ENCODE measurements at places on chromosomes 1 and 21.

GRCh38 chr1:228646717-228647522, 88.4 kb upstream of the RHOU start:
- DNase-seq = peak; percentile 54

GRCh38 chr1:6109688-6110087, 64.0 kb downstream of the KCNAB2 start:
- DNase-seq = no peak

GRCh38 chr1:55611123-55611522, 396.0 kb upstream of the USP24 start:
- peak; percentile 58 for DNase-seq

DNA sequence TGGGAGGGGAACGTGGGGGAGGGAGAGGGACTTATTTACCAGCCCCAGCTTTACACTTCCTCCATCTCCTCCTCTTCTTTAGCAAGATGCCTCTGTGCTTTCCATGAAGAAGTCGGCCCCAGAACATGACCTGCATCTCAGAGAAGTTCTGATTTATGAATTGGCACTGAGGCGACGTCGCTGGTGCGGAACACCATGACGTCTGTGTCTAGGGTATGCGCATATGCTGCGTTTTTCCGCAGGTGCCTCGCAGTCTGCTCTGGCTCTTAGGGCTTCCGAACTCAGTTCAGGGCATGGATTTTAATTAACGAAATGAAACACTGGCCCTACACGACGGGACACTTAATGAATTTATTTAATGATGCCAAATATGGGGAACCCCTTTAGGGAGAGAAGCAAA, 510.3 kb downstream of the SMYD3 start:
- no peak for DNase-seq

GRCh38 chr21:26077521-26077920, 93.0 kb downstream of the APP start:
- DNase-seq = no peak

DNA sequence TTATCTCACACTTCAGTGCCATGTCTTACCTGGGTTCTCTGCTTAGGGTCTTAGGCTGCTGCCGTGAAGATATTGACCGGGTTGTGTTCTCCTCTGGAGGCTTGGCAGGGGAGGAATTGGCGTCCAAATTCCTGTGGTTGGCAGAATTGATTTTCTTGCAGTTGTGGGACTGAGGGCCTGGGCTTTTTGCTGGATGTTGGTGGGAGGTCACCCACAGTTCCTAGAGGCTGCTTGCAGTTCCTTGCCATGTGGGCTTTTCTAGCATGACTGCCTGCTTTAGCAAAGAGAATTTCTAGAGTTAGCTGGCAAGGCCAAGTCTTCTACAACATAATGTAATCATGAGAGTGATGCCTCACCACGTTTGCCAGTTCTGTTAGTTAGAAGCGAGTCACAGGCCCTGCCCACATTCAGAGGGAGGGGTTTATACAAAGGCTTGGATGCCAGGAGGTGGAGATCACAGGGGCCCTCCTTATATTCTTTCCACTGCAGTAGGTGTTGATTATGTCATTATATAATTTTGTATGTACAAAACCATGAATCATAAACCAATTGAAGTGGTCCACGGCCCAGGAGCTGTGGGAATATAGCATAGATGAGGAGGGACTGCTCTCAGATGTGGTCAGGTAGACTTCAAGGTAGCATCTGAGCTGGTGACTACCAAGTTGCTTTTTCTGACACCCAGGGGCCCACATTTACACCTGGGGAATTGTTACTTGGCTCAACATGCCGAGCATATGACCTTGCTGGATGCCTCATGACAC, 6.6 kb downstream of the UBL4B start:
- DNase-seq = peak; percentile 13

DNA sequence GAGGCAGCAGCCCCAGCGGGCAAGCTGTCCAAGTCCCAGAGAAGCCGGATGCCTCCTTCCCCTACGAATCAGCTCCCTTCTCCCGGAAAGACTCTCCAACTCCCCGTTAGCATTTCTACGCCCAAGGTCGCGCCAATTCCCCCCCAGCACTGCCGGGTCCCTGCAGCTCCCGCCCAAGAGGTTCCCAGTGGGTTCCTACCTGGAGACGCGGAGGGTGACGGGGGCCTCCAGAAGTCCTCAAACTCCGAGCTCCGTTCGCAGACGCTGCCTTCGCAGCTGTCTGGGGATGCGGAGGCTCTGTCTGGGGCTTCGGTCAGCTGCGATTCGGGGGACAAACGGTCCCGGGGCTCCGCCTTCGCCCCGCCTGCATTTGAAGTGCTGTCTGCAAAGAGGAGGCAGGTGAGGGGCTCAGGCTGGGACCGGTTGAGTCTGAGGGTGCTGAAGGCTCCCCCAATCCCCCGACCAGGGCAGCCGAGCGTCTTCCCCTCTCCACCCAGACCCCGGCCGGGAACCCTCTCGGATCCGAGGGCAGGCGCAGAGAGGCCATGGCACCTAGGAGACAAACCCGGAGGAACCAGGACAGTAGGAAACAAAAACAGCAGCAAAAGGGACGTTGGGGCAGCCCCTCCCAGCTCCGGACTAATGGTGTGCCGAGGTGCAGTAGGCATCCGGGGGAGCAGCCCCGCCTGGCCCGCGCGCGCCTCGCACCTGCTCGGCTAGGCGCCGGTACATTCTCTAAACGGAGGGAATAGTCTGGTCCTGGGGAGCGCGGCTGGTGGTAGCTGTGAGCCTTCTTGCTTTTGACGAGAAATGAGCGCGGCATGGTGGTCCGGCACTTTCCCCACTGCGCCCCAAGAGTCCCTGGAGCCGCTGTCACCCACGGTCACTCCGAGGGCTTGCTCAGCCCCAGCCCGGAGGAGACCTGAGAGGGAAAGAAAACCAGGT, 3.8 kb downstream of the GFI1 start:
- DNase-seq = no peak

- DNase-seq = no peak
Observed at GRCh38 chr1:153404768-153405167, 11.6 kb upstream of the S100A7A start.

DNA sequence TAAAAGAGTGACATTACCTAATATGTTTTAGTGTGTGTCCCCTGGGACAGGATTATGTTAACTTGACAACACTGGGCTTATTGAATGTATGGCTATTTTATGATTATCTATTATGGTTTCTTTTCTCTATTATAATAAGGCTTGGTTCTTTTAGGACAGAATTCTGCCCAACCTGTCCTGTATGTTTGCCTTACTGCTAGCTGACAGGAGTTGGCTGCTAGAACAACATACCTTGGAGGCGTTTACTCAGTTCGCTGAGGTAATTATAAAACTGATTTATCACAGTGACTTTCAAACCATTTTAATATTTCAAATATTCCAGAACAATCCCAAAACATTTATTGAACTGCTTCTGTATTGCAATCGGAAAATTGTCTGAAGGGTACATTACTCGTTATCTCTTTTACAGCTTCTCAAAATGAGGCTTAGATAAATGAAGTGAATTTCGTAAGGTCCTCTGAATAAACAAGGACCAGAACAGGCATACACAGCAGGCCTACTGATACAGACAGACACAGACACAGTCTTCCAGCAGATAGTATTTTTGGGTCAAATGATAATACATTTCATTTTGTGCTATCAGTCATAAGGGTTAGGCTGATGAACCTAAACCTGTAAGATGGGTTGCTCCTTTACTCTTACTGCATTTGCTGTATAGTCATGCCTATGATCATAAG, 44.2 kb downstream of the SCYL3 start:
- DNase-seq = no peak

- peak; percentile 60 for DNase-seq
Observed at GRCh38 chr1:17561561-17561985, 22.1 kb downstream of the ARHGEF10L start.

DNA sequence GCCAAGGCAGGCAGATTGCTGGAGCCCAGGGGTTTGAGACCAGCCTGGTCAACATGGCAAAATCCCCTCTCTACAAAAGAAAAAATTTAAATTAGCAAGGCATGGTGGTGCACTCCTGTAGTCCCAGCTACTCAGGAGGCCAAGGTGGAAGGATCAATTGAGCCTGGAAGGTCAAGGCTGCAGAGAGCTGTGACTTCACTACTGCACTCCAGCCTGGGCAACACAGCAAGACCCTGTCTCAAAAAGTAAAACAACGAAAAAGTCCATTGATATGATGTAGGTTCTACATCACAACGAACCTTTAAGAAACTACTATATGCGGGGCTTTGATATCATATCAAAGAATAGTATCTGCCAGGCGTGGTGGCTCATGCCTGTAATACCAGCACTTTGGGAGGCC, 20.9 kb downstream of the PTAFR start:
- no peak for DNase-seq

GRCh38 chr1:97781762-97782337, 139.0 kb downstream of the DPYD start:
- no peak for DNase-seq

GRCh38 chr1:183270541-183271141, 84.6 kb downstream of the LAMC2 start:
- peak; percentile 95 for DNase-seq

DNA sequence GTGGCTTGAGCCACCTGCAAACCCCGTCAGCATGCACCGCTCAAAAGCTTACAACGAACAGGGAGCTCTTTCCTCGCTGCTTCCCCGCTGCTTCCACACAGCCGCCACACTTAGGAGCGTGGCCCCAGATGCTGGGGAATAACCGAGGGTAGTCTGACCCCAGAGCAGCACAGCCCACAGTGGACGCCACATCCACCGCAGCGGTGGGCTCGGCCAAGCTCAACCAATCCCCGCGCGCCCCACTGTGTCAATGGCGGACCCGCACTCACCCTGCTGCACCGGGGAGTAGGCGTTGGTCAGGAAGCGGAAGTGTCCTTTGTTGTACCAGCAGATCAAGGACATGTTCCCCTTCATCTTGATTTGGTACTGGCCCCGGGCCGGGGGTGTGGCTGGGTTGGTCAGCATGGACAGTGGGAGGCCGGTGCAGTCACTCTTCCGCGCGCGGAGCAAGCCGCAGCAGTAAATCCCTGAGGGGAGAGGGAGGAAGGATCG, 93.5 kb downstream of the PGBD5 start:
- DNase-seq = no peak

- DNase-seq = no peak
Observed at GRCh38 chr21:45861156-45861870, 120.3 kb upstream of the COL6A1 start.

- no peak for DNase-seq
Observed at GRCh38 chr1:19367584-19368041, 55.5 kb downstream of the SLC66A1 start.

DNA sequence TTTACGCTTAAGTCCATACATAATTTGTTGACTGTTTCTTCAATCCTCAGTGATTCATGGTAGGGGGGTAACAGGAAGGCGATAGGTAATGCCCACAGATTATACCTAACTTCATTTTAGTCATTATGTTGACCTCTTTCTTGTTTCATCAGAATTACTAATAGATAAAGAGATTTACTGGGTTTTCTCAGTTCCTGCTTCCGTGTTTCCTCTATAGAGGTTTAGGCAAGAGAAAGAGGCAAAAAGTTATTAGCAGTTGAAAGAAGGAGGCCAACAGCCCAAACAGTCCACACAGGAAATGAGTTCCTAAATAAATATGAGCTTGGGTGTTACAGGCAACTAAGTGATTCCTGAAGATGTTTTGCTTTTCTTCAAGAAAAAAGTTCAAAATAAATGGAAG, 17.9 kb upstream of the CLCA1 start:
- no peak for DNase-seq

DNA sequence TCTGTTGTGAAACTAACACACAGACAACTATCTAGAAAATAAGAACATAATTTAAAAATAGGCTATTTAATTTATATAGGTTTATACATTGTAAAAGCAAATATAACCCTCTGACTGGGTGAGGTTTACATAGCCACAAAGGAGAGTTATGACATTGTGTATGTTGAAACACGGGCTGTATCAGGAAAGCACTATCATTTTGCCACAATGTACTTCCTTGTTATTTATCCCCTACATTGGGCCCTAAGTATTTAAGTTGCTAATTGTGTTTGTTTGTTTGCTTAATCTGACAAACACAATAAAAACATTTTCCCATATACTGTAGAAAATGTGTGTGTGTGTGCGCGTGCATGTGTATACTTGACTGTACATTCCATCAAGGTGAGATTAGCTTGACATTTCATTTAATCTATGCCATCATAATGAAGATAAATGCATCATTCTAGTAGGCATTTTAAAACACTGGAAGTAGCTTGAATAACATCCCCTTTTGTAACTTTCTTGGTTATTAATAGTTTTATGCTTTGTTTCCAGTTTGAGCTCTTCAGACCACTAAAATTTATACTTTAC, 72.1 kb downstream of the RGS13 start:
- no peak for DNase-seq

DNA sequence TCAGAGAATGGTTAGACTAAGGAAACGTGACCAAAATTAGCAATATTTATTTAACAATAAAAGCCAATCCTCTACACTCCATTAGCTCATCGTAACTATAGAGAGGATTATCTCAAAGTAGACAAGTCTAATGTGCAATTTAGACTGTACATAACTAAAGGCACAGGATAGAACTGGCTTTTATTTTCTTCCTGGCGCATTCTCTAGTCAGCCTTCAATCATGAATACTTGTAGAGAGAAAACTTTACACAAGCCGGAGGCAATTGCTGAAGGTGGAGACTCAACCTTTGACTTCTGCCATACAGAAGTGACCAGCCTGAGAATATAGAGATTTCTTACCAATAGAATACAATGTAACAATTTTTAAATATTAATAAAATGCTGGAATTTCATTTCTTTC, 777.9 kb downstream of the LTN1 start:
- no peak for DNase-seq

DNA sequence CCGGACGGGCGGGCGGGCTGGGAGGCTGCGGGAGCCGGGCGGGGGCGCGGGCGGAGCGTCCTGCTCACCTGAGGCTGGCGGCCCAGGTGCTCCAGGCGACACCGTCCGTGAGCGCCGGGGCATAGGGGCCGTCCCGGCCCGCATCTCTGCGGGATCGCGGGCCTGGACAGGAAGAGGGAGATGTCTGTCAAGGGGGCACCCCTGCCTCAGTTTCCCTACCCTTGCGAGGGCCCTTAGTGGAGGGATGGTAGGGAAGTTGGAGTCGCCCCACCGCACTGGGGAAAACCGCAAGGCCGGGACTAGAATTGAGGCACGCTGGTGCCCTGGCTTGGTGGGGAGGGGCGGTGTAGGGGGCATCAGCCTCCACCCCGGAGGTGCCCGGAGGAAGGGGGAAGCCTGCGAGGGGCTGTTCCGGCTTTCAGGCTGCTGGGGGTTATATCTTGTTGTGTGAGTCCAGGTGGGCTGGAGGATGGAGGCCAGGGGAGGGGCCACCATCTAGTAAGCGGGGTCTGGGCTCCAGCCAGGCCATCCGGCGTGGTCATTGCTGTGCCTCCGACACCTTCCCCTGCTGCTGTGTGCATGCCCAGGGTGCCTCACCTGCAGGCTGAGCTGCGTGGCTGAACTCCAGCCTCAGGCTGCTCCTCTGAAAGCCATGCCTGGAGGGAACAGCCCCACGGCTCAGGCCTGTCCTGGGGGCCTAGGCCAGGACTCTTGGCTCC, 580 bp downstream of the VWA1 start:
- DNase-seq = no peak

DNA sequence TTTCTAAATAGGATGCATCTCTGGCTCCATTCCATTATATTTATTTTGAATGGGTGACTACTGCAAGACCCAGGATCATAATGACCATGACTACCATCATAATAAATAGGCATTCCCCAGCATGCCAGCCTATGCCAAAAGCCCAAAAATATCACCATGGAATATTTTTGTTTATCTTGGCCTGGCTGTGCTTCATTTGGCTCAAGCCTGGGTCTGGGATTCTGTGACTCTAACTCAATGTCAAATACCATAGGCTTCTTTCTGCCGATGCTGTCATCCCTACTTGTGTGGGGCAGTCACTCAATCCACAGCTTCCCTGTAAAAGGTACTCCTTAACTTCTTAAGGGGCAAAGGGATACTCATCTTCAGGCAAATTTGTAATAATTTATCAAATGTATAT, 66.6 kb downstream of the DIRAS3 start:
- DNase-seq = peak; percentile 15

GRCh38 chr21:26469789-26470188, 103.3 kb downstream of the CYYR1 start:
- DNase-seq = peak; percentile 90

Measured in fibroblast of skin of scalp (primary cell).